ENCODE measurements at places on chromosomes 6 and 20.
A peak's percentile ranks its signal among the peaks of the same experiment; 100 is the strongest.

DNA sequence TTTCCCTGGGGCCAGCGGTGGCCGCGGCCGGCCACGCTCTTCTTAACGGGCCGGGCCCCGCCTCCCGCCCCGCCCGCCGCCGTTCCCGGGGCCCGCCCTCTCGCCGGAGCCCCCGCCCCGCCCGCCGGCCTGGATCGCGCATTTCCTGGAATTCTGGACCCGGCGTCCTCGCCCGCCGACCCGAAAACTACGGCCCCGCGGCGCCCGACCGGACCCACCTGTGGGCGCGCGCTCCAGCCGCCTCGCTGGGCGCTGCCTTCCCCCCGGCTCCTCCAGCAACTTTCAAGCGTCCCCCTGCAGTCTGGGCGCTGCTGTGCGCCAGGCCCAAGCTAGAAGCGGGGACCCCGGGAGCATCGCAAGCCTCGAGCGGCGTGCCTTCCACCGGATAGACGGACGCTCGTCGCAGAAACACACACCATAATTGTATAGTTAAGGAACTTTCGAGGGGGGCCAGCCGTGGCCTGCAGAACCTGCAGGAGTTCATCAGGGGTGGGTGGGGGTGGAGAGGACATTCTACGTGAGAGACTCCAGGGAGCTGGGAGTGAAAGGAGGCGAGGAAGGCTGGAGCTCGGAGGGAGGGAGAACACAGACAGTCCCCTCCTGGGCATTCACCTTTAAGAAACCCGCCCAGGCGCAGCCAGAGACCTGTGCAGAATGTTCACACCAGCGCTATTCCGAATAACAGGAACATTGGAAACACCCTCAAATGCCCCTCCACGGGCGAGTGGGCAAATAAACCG is at the start of gene ADA:
Gene ADA, minus strand, starts transcription at position 16 of the 740 bp plus-strand sequence. CDS start 92 bp downstream, outside the sequence.
- peak; percentile 46 for DNase-seq

- no peak for DNase-seq
Measured at GRCh38 chr6:138393871-138394783, 9.9 kb upstream of the HEBP2 start.

DNA sequence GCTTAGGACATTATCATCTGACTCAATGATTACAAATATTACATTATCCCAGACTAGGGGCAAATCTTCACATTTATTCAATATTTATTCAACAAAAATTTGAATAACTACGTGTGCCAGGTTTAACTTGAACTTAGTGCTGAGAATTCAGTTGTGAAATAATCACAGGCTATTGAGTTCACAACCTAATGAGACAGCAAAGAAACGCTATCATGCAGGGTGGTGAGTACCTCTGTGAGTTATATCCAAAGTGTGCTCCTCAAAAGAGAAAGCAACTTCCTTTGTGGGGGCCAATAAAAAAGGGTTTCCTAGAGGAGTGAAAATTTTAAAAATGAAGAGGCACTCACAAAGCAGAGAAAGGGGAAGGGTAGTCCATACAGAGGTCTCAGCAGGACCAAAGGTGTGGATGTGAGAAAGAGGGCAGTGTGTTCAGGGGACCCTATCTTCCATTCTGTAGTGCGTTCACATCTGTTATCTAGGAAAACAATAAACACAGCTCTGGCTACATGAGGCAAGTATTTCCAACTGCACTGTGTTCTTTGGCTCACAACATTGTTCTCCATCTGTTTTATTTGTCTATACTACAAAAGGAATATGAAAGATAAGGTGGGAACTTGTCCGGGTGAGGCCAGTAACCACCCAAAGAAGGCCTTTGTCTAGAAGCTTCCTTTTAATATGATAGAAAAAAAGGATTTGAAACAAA is 155.4 kb upstream of the MARCKS start:
- no peak for DNase-seq

- no peak for DNase-seq
Measured at GRCh38 chr20:7608250-7608649, 332.0 kb downstream of the HAO1 start.

DNA sequence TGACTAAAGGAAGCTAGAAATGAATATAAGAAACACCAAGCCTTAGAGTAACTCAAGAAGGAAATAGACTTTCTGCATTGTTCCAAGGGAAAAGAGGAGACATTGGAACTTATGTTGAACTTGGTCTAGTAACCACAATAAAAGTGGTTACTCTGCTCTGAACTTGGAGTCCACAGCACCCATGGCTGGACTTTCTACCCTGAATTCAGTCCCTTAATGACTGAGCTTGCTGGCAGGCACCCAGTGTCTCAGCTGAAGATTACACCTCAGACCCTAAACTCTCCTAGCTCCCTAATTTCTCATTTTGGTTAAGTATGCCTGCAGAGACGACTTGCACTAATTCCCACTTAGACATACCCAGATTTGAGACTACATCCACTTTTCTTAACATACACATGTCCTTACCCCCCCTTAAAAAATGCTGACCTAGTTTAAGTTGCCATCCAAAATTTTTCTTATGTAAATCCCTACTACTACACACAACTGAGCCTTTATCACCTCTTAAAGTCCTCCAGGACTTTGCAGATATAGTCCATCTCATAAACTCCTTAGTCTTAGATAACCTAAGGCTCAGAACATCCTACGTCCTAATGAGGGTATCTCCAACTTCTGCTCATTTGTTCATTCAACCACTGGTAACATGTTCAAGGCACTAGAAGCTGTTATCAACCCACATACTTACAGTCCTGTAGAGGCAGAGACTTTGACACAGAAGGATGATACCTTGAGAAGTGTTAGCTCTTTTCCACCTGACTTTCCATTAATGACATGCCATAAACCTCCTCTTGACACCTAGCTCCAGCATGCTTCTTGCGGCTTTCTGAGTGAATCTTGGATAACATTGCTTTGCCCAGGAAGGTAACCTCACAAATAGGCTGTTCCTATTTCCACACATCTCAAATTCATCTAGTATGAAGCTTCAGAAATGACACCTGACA is 129.8 kb downstream of the ALDH8A1 start:
- no peak for DNase-seq

DNA sequence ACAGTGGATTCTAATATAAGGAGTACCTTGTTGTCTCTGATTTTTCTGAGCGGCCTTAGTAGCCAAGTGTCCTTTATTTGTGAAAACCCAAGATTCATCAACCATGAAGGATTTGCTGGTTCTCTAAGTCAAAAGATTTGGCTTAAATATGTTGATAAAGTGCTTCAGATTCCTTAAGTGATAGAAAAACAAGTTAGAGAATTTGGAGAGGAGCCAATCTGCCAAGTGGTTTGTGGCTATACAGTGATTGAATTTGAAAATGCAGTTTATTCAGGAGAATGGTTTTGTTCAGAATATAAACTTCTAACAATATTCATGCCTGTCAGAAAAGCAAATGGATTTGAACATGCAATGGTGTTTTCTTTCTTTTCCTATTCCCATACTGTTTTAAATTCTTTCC is 54.8 kb downstream of the CAP2 start:
- no peak for DNase-seq

- DNase-seq: no peak
Measured at GRCh38 chr20:41336711-41337492, 3.7 kb upstream of the LPIN3 start.

- DNase-seq: no peak
Measured at GRCh38 chr20:34299556-34300255, 3.4 kb downstream of the AHCY start.

- no peak for DNase-seq
Measured at GRCh38 chr6:27957516-27957915, 475 bp downstream of the OR2B6 start.

- DNase-seq: no peak
Measured at GRCh38 chr6:154962753-154963152, 32.4 kb upstream of the TIAM2 start.

DNA sequence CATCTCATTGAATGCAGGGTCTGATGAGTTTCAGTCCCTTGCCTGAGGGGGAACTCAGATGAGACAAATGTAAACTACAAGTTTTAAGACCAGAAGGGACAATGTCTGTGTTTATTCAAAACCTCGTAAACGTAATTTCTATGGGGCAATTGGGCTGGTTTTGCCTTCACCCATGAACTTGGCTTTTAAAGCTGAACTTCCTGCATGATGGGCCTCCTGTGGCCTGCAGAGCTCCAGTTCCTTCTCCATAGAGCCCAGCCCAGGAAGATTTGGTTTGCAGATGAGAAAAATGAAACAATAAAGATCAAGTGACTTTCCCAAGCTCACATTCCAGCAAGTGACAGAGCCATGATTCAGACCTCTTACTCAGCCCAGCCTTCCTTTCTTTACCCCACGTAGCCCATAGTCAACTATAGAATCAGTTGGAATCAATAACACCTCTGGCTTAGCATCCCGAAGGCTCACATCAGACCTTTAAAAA is 612.3 kb downstream of the UTRN start:
- DNase-seq: no peak

- DNase-seq: no peak
Measured at GRCh38 chr6:134267917-134268361, 50.0 kb downstream of the SGK1 start.

DNA sequence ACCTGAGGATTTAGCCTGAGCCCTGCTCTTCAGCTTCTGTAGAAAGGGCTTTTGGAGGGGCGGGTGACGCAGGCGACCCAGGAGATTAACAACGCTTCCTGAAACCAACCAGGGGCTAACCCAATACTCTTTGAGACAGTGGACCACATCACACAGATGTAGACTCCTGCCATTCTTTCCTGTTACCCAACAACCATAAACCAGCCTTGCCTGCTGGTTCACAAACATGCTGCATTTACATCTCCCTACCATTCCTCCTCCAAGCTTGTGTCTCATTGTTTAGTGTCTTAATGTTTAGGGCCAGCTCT is 28.3 kb downstream of the PPP1R16B start:
- peak; percentile 49 for DNase-seq

DNA sequence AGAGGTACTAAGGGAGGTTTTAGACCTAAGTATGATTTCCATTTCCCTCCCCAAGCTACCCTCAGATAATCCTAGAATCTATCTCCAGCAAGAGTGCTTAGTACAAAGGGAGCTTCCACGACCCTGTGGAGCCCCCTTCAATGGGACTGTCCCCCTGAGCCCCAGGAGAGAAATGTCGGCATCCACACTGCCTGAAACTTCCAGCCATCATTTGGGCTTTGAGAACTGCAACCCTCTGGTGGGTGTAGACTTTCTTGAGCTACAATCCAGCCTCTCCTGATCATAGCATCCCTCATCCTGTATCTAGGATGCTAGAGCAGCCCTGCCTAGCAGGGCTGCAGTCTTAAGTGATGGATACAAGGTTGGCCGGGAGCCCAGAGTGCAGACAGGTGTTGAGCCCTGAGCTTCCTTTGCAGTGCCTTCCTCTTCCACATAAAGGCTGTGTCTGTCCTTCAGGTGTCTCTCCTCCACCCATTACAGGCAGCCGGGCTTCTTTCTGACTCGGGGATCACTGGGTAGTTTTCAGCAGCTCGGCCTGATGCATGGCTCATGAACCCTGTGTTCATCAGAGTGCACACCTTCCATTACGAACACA is 424.5 kb downstream of the PREX1 start:
- no peak for DNase-seq

GRCh38 chr6:15561447-15562199 is 101.2 kb downstream of the DTNBP1 start:
- DNase-seq: no peak

GRCh38 chr20:32988008-32988407 is 16.2 kb downstream of the SUN5 start:
- no peak for DNase-seq

GRCh38 chr6:162147805-162148204 is 579.8 kb downstream of the PRKN start:
- DNase-seq: no peak

GRCh38 chr20:61054411-61054810 is 197.7 kb upstream of the CDH4 start:
- no peak for DNase-seq

- no peak for DNase-seq
Measured at GRCh38 chr6:138953451-138953850, 34.6 kb downstream of the REPS1 start.

GRCh38 chr20:11772226-11772730 is 145.4 kb upstream of the BTBD3 start:
- no peak for DNase-seq

DNA sequence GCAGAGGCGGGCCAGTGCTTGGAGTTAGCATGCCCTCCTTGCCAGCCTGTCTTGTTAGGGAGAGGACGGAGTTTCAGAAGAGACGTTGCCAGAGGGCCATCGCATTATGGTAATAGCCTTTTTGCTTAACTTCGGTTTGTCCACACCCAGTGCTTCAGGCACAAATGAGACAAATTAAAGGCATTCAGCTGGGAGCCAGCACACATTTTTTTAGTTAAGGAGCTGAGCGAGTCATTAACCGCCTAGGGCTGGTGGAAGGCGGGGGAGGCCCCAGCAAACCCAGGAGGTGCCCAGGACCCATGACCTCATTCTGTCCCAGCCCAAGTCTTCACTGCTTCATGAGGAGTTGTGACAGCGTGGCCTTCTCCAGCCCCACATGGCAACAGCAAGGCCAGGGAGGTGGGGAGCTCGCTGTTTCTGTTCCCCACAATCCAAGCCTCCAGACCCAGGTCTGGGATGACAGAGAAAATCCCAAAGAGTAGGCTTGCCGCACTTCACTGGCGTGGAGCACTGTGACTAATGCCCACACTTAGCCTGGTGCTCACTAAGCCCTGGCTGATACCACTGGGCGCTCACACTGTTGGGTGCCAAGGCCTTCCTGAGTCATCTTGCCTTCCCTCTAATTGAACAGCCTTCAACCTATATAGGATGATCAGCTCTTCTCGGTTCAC is 237.1 kb downstream of the ANKRD60 start:
- no peak for DNase-seq

- DNase-seq: peak; percentile 48
Measured at GRCh38 chr20:33291830-33292355, 8.9 kb downstream of the BPIFB1 start.

GRCh38 chr6:72035486-72035885 is 149.1 kb downstream of the RIMS1 start:
- DNase-seq: no peak

- no peak for DNase-seq
Measured at GRCh38 chr6:47727391-47727790, 29.0 kb downstream of the ADGRF4 start.

DNA sequence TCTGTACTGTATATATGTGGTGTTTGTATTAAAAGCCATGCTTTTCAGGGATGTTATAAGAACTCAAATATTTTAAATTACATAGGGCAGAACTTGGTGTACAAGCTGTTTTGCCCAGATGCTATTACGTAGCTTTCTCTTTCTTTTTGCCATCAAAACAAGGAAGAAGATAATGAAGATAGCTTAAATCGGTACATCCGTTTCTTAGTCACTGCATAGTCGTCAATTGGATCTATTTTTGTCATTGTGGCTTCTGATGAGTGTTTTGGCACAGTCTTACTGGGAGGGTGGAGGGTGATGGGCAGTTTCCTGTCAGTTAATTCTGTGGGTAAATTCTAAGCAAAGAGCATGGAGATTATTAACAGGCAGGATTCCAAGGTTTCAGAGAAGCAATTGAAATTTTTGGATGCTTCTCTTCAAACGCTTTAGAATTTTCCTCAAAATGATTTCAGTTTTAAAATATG is 649.1 kb upstream of the GJE1 start:
- DNase-seq: peak; percentile 84

DNA sequence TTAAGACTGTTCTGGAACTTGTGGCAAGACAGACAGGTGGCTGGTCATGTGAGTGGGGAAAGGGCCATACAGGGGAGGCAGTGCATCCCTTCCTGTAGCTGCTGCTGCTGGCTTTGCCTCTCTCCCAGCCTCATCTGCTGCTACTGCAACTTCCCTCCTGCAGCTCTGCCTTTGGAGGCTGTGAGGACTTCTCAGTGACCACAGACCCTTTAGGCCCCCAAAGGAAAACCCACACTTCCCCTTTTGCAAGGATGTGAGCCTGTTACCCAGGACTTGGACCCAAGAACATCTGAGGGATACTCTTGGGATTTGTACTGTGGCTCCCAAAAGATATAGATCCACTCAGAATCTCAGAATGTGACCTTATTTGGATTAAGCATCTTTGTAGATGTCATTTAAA is 91.0 kb downstream of the TMEM170B start:
- DNase-seq: no peak

- DNase-seq: no peak
Measured at GRCh38 chr6:17877196-17877894, 110.1 kb downstream of the KIF13A start.
